Activated T-helper 1 cell treated with Interleukin-2 at 50 U/mL for 16 hours (primary cell): ENCODE measurements at places on chromosomes 3 and 15.

DNA sequence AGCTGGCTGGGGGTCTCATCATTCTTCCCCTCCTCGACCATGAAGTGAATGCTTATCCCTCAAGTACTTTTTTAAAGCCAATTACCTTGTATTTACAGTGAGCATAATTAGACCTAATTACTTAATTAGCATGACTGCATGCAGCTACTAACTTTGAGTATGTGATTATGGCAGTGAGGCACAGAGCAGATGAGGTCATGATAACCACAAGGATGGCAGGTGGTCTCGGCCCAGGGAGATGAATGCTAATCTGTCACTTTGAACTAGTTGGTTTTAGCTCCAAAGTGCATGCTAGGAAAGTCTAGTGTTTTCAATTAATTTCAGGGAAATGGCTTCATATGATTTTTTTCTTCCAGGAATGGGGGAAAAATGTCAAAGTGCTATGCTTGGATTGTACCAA, 233.8 kb downstream of the NTRK3 start:
- no peak for DNase-seq

- DNase-seq: no peak
These were observed 343.0 kb downstream of the MFSD1 start for GRCh38 chr3:159144891-159145290.

DNA sequence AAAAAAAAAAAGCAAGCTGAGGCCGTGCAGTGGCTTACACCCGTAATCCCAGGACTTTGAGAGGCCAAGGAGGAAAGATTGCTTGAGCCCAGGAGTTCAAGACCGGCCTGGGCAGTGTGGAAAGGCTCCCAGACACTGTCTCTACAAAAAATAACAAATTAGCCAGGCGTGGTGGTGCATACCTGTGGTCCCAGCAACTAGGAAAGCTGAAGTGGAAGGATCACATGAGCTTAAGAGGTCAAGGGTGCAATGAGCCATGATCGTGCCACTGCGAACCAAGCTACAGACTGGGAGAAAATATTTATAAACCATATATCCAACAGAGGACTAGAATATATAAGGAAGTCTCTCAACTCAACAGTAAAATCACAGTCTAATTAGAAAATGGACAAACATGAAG, 10.0 kb downstream of the KLHDC8B start:
- DNase-seq: no peak

GRCh38 chr15:66965201-66965900, 100.1 kb upstream of the SMAD3 start:
- DNase-seq: no peak

DNA sequence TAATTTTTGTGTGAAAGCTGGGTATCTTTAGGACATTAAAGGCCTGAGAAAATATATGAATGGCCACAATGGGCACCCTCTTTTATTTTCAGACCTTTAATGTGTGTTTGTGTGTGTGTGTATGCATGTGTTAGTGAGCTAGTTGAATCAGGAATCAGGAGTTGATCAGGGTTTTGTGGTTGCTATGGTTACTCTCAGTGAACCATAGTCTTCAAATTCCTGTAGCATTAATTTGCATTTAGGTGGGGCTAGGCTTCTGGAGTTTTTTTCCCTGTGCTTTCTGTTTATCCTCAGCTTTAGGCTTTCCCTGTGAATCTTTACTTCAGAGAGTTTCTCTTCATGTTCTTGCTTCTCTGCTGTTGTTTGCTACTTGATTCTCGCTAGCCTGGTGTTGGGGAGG, 122.0 kb upstream of the ONECUT1 start:
- no peak for DNase-seq

DNA sequence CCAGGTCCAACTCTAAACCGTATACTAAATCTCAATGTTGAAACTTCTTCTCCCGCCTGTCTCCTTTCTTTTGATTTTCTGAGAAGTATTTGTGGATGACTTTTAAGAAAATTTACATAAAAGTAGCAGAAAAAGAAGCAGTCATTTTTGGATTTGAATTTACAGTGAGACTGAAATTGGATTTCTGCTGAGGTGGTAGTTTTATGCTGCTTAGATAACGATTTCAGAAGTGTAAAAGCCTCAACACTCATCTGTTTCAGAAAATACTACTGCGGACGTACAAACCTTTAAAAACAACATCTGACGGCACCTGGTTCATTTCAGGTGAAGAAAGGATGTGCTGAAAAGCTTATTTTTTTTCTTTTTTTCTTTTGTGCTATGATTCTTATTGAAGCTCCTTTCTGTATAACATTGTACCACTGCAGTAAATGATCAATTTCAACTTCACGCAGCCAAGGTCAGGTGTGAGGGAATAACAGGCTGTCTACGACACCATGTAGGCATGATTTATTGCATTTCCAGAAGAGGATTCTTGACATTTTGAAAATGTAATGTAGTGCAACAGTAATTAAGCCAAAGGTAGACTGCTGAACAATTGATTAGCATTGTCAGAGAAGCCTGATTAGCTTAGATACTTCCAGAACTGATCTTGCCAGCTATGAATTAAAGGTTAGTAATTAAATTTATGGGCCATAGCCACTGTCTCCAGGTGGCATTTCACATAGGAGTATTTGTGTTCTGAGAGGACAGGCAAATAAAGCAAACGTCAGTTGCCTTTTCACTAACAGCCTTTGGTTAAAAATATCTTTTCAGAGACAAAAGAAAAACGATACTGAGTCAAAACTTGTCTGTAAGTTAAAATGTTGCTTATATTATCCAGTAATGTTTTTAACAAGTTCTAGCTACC, 134.6 kb upstream of the KBTBD8 start:
- DNase-seq: no peak

- no peak for DNase-seq
These were observed 615 bp downstream of the DHX30 start for GRCh38 chr3:47803480-47804025.

DNA sequence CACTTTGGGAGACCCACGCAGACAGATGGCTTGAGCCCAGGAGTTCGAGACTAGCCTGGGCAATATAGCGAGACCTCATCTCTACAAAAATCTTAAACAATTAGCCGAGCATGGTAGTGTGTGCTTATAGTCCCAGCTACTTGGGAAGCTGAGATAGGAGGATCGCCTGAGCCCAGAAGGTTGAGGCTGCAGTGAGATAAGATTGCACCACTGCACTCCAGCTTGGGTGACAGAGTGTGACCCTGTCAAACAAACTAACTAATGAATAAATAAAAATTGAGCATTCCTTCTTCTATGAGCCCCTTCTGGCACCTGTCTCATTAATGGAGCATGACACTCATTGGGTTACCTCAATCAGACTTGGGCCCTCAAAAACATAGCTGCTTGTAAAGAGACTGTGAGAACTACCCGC, 7.5 kb downstream of the ZDHHC3 start:
- no peak for DNase-seq

DNA sequence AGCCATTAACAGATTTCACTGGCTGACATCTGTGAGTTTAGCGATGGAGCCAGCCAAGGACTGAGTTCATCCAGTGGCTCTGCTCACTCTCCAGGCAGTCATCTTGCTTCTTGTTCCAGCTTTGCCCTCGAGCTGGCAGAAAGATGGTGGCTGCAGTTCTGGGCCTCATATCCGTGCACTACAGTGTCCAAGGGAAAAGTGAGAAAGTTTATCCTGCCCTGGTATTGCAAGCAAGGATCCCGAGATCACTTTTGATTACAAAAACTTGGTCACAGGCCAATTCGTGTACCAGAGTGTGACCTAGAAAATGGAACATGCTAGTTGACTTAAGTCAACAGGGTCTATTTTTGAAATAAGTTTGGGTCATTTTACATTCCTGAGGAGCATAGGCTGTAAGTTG, 288.0 kb upstream of the CHRM5 start:
- no peak for DNase-seq

DNA sequence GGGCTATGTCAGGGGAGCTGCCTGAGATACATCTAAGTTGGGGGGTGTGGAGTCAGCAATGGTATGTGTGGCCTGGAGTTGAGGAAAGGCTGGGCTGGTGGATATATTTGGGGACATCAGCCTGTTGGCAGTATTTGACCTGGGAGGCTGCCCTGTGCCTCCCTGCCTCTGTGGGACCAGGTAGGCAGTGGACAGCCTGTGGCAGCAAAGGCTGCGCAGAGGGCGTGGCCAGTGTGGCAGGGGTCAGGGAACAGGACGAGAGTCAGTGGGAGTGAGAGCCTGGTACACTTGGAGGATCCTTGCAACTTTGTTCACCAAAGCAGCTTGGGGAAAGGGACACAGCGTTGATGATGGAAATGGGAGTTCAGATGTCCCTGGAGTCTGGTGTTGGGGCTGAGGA, 15.0 kb downstream of the TEX264 start:
- DNase-seq: no peak

DNA sequence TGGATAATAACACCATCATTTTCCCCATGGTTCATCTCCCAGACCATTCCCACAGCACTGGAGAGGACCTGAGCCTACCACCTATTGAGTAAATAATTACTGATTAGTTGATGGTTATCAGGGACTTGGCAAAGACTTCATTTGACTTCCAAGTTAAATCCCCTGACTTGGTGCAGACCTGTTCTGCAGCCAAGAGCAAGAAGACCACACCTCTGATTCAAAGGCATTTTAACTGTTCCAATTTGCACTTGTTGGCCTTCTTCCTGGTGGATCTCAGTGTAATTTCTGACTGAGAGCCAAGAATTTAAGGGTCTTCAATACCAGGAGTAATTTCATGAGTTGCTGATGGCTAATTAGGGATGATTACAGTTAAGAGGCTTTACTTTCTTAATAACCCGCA, 24.0 kb downstream of the THSD4 start:
- no peak for DNase-seq

- DNase-seq: no peak
These were observed 89.2 kb upstream of the SLC6A11 start for GRCh38 chr3:10726787-10727186.

GRCh38 chr15:65766422-65767263, 25.4 kb downstream of the DENND4A start:
- DNase-seq: no peak

DNA sequence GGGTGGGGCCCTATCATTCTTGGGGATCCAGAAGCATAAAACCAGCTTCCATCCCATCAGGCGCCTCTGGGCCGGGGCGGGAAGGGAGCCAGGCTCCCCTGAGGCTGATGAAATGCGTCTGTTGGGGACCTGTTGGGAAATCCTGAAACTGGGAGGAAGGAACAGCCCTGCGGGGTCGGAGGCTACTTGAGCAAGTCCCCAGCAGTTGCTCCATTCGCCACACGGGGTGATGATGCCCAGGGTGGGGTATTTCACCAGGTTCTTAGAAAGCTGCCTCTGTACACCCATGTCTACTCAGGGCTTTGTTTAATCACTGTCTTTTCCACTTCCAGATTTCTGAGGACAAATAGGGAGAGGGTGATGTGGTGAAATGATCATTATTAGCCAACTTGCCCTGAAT, 25.4 kb upstream of the TSEN2 start:
- no peak for DNase-seq

GRCh38 chr15:48433226-48433886, 102.1 kb downstream of the DUT start:
- DNase-seq: no peak

DNA sequence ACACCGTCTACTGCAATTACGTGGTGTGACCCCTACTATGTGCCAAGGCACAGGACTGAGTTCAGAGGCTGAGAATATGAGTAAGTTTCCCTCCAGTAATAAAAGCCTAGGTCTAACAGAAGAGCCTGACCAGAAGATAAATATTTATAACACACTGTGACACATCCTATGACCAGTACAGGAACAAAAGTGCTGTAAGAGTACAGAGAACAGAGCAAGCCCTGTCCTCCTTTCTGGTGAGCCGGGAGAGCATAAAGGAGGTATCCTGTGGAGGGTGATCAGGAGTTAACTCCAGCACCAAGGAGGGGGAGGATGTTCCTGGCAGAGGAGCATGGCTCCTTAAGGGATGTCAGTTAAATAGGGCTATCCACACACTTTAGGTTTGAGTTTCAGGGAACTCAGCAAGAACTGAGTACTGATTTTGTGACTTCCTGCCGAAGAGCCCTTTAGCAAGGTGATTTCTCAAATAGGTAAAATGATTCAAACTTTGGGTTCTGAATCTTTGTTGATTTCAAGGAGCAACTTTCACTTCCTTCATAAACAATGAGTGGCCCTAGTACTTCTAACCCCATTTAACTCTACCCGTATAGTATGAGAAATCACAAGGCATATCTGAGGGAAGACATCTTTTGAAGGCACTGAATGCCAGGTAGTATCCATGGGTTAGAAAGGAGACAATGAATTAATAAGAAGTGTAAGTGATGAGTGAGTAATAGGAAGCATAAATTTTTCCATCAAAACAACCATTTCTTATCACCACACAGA, 198.0 kb downstream of the THRB start:
- no peak for DNase-seq

DNA sequence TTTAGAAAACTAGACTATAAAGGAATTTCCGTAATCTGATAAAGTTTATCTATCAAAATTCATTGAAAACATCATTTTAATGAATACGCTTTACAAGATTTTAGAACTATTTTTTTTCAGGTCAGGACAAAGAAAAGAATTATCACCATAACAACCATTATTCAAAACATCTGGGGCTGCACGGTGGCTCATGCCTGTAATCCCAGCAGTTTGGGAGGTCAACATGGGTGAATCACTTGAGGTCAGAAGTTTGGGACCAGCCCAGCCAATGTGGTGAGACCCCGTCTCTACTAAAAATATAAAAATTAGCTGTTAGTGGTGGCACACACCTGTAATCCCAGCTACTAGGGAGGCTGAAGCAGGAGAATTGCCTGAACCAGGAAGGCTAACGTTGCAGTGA, 260.4 kb downstream of the WNT5A start:
- DNase-seq: no peak

GRCh38 chr3:39935261-39935660, 125.9 kb downstream of the MYRIP start:
- no peak for DNase-seq

- DNase-seq: no peak
These were observed 403.7 kb downstream of the SOX2 start for GRCh38 chr3:182115328-182116015.

GRCh38 chr3:137582484-137582883, 181.6 kb upstream of the SOX14 start:
- no peak for DNase-seq

- DNase-seq: no peak
These were observed 31.9 kb downstream of the PDIA5 start for GRCh38 chr3:123098426-123099330.

DNA sequence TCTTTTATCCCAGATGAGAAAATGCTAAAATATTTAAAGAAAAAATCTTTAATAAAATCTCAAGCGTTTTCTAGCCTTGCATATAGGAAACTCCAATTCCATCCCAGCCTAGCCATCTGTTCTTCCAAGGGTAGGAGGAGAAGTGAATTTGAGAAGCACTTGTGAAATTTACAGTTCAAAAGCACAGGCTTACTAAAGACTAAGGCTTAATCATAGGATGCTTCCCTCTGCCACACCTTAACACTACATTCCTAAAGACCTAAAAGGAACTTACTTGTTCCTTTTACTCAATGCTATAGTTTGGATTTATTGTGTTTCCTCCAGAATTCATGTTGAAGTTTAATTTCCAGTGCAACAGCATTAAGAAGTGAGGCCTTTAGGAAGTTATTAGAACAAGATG, 764.8 kb upstream of the CADM2 start:
- DNase-seq: no peak

DNA sequence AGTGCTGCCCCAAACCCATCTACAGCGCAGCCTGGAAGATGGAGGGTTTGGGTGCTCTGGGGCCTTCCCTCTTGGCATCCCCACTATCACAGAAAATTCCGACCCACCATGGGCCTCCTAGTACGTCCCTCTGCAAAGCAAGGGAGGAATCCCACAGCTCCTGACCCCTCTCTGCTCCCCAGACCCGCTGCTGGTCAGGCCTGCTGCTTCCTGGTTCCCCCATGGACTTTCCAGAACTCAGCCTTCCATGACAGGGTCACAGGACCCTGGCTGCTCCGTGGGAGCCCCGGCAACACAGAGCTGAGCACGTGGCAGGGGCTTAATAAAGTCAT, 3.1 kb upstream of the LOXL1 start:
- DNase-seq: no peak
